ENCODE measurements at places on chromosomes 3 and 15.

DNA sequence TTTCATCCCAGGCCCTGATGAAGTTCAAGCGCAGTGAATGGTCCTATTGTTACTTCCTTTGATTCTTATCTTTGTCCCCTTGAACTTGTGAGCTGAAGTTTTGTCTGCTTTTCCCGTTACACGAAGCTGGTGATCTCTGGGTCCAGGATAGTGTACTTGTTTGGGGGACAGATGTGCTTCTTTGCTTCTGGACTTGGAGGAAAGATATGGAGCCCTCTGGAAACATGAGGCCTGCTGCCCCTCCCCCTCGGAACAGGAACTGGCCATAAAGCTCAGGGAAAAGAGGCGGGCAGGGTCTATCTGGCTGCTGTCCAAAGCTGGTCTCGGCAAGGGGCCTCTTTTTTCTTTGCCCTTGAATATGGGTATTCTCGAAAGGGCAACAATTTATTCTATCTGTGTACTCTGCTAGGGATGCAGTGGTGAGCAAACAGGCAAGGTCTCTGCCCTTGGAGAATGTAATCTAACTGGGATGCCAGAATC lies 47.6 kb downstream of the IDH2 start:
- DNase-seq = no peak

- no peak for DNase-seq
These were observed 11.0 kb downstream of the TRPM7 start for GRCh38 chr15:50675535-50676144.

DNA sequence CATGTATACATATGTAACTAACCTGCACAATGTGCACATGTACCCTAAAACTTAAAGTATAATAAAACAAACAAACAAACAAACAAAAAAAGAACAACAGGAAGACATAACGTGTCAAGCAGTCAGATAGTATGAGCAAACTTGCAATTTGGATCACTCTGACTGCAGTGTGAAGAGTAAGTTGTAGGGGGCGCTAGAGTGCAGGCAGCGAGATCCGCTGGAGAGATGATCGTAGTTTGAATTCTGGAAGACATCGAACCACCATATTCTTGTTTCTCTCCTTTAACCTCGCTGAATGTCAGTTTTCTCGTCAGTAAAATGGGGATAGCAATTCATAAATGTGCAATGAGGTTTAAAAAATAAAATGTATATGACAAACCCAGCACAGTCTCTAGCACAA lies 165.2 kb upstream of the LMCD1 start:
- DNase-seq = peak; percentile 25

GRCh38 chr3:149917124-149917667 lies 53.5 kb downstream of the PFN2 start:
- DNase-seq = no peak

GRCh38 chr3:72606005-72606800 lies 242.0 kb downstream of the SHQ1 start:
- DNase-seq = peak; percentile 35

DNA sequence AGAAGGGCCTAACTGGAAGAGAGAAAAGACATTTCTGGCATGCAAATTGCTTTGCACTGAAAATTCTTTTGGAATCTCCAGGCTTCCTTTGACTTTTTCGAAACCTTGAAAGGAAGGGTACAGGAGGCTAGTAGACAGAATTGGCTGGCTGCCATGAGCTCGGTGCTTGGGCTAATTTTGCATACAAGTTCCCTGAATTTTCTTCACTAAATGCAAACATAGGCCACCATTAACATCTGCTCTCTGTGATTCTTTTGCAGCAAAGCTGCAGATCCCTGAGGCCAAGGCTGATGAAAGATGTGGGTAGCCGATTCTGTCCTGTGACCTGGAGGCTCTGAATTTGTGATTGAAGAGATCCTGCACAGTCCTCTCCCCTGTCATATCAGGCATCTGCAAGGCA lies 247.8 kb upstream of the MCTP2 start:
- DNase-seq = no peak

DNA sequence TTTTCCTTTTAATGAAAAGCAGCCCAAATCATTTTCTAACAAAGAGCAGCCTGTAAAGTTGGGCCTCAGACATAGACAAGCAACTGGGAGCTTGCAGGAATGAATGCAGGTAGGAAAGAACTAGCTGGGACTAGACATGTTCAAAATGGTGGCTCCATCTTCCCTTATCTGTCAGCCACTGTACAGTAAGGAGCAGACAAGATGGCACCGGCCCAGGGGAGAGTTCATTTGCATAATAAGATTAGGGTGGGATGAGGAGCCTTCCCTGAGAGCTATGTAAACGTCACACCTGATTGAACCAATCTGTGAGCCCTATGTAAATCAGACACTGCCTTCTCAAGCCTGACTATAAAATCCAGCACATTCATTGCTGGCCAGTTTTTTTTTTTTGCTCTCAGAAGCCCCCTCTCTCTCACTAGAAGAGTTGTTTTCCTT lies 59.7 kb upstream of the GK5 start:
- DNase-seq = no peak

- no peak for DNase-seq
These were observed 17.1 kb upstream of the MUC13 start for GRCh38 chr3:124951511-124952281.

DNA sequence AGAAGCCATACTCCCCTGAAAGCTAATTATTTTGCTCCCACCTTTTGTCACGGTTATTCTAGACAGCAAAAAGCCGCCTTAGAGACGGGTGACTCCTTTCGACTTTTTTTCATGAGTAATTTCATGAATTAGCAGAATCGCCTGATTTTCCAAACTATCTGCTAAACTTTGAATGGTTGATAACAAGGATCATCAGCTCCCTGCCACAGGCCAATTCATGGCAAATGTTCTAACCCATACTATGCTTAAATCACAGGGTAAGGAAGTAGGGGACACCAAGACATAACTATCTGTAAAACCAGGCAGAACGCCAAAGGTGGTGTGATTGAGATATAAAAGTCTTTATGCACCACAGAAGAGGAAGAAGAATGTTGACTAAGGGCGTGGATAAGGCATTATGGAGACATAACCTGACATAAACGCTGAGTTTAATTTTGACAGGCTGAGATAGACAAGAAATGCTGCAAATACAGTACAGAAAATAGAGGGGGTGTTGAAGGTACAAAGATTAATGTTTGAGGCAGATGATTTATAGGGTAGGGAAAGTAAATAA lies 891 bp upstream of the DMXL2 start:
- DNase-seq = no peak

DNA sequence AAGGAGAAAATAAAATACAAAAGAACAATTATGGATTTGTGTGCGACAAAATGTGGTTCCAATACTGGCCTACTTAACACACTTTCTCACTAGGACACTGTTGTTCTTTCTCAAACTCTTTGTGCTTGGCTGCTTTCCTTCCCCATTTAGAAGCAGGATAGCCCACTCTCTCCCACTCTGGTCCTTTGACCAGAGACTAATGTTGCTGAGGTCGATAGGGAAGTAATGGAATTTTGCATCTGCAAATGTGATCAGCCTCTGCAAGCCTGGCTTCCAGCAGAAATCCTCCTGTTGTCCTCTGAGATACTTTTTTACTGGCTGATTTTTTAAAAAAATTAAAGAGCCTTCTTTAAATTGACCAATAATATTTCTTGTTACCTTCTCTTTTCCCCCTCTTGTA lies 71.0 kb downstream of the PPM1L start:
- DNase-seq = no peak

GRCh38 chr3:146948186-146948585 lies 343.0 kb upstream of the PLSCR5 start:
- no peak for DNase-seq

GRCh38 chr15:40908095-40908494 lies 13.8 kb downstream of the VPS18 start:
- DNase-seq = no peak

- no peak for DNase-seq
These were observed 6.8 kb downstream of the CDAN1 start for GRCh38 chr15:42730135-42730534.

- DNase-seq = no peak
These were observed 44.5 kb downstream of the KY start for GRCh38 chr3:134606033-134607025.
